Mesothelial cell of epicardium (in vitro differentiated cells): ENCODE measurements at places on chromosomes 12 and 14. TPM values are rescaled to one million over a fixed set of nuclear protein-coding genes. Genes with fewer than 3 reads are reported as not detected.

The B4GALNT3 gene
- 6.9 to 7.3 TPM (median 7.0 TPM) in 3 replicates for total RNA-seq

The KLRD1 gene
- 0.51 to 0.81 TPM (median 0.65 TPM) in 3 replicates for total RNA-seq

- H3K36me3 ChIP-seq: peaks cover 5% of the 10 kb centered on the region
- H3K4me3 ChIP-seq: no peak overlapping the region
- no peak overlapping the region for H3K27ac ChIP-seq
- H3K4me1 ChIP-seq: no peaks in the 10 kb centered on the region
- DNase-seq: no peak
Observed at GRCh38 chr14:101927859-101928258, 36.5 kb upstream of the DYNC1H1 start.

- peaks cover 22% of the 10 kb centered on the region for H3K4me1 ChIP-seq
- no peaks in the 10 kb centered on the region for H3K27me3 ChIP-seq
- DNase-seq: no peak
- no peak overlapping the region for H3K4me3 ChIP-seq
- H3K27ac ChIP-seq: peak overlapping the region; percentile 71
Observed at GRCh38 chr12:83954071-83954789, 958.4 kb downstream of the SLC6A15 start.

DNA sequence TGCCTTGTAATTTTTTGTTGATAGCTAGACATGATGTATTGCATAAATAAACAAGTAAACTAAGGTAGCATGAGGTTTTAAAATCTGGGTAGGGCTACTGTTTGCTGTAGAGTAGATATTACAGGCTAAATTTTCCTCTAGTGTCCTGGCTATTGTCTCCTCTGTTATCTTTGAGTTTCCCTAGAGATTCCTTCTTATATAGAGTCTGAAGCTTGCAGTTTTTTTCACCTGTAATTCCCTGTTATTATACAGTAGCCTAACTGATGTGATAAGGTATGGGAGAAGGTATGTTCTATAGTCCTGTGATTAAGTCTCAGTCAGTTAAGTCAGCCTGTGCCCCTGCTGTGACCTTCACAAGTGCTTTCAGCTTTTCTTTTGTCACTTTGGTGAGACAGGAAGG lies 9.5 kb downstream of the ETFBKMT start:
- peaks cover 49% of the 10 kb centered on the region for H3K36me3 ChIP-seq
- peaks cover 10% of the 10 kb centered on the region for H3K4me1 ChIP-seq
- H3K27me3 ChIP-seq: no peaks in the 10 kb centered on the region
- no peak overlapping the region for H3K4me3 ChIP-seq
- no peak overlapping the region for H3K27ac ChIP-seq
